ENCODE measurements at places on chromosomes 2 and 18.

- no peak for DNase-seq
Measured at GRCh38 chr18:32114293-32114942, 22.7 kb downstream of the RNF138 start.

GRCh38 chr2:151239624-151240023 lies 22.0 kb downstream of the RBM43 start:
- DNase-seq = no peak

- no peak for DNase-seq
Measured at GRCh38 chr2:168449419-168449818, 6.7 kb upstream of the CERS6 start.

DNA sequence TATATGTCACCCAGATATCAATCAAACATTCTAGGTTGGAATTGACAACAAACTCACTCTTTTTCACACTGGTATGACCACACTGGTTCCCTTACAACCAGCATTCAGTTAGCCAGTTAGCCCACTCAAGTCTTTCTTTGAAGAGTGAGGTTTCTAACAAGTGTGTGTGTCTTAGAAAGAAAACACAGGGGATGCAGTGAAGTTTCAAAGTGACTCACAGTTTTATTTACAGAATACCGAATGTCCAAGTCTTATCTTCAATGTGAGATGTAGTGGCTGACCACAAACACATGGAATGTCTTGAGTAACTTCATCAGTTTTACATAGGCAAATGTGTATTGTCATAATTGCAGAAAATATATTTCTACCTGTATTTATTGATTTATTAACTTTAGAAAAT lies 274.7 kb upstream of the HNMT start:
- no peak for DNase-seq

GRCh38 chr18:48345596-48345995 lies 63.6 kb downstream of the ZBTB7C start:
- peak; percentile 50 for DNase-seq

DNA sequence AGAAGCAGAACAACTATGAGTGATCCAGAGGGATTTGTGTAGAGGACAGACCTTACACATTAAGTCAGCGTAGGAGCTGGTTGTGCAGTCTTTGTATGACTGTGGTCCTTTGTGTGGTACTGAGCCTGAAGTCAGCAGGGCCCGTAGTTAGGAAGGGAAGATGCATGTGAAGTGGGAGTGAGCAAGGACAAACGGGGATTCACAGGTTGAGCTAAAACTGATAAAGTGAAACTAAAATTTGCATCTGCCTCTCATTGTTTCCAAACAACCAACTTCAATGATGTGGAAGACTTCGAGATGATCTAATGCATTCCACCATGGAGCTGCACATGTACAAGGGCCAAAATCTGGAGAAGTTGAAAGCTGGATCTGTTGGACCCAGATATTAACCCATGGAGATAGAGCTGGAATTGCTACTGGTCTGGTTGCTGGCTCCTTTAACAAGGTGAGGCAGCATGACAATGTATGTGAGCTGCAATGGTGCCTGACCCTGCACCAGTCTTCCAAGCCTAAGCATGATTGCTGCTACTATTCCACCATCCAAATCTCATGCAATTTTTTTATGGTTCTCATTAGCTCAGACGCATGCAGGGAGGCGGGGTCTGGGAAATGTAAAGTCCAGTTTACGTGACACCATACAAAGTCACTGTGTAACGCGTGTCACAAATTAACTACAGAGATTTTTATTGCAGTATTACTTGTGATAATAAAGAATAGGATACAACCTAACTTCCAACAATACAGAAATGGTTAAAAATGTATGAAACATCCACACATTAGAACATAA lies 12.1 kb upstream of the CYBRD1 start:
- DNase-seq = no peak

GRCh38 chr2:19787134-19787533 lies 114.6 kb downstream of the TTC32 start:
- peak; percentile 41 for DNase-seq

DNA sequence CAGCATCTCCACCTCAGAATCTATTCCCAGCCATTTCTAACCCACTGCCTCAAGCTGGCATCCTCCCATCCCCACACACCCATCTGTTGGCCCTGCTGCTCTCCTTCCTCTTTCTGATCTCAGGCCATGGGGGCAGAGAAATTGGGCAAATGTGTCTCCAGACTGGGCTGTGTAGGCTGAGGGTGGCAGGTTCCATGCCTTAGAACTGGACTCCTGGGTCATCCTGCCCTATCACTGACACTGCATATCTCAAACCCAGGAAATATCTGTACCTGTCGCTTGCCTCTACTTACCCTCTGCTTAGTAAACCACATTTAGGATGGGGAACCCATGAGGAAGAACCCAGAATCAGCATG lies 1.8 kb downstream of the WNT10A start:
- DNase-seq = no peak

DNA sequence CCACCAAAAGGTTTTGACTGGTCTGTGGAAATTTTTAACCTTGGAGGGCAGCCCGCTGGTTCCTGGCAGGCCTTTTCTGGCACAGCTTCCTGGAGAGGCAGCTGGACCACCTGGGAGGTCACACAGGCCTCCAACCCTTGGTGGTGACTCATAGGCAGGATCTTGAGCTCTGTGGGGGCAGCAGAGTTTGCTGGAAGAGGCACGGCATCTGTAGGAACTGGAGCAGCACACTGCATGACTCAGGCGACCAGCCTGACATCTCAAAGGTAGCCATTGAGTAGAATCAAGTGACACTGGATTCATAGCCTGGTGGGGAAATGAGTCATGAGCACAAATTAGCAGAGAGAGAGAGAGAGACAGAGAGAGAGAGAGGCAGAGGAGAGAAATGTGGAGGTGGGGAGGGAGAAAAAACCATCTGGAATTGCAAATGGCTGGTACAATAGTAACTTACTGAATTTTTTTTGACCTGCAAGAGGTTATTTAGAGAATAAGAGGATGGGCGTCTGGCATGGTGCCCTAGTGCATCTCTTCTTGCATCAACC lies 57.4 kb downstream of the TRPM8 start:
- DNase-seq = no peak

DNA sequence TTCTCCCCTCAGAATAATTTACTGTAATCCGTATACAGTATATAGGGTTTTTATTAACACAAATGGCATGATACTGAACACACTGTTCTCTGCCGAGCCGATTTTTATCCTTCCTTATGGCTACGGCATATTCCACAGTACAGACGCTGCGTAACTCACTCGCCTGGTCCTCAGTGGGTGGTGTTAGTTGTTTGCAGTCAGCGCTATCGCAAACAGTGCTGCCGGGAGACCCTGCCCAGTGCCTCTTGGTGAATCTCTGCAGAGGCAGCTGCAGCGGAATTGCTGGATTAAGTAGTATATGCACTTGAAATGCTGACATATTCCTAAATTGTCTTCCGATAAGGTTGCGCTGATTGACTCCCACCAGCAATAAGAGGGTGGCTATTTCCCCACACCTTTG lies 73.9 kb downstream of the MARCO start:
- DNase-seq = peak; percentile 18

GRCh38 chr18:2100694-2101213 lies 470.6 kb downstream of the METTL4 start:
- DNase-seq = no peak

GRCh38 chr2:150806336-150806735 lies 318.9 kb upstream of the RND3 start:
- DNase-seq = no peak

DNA sequence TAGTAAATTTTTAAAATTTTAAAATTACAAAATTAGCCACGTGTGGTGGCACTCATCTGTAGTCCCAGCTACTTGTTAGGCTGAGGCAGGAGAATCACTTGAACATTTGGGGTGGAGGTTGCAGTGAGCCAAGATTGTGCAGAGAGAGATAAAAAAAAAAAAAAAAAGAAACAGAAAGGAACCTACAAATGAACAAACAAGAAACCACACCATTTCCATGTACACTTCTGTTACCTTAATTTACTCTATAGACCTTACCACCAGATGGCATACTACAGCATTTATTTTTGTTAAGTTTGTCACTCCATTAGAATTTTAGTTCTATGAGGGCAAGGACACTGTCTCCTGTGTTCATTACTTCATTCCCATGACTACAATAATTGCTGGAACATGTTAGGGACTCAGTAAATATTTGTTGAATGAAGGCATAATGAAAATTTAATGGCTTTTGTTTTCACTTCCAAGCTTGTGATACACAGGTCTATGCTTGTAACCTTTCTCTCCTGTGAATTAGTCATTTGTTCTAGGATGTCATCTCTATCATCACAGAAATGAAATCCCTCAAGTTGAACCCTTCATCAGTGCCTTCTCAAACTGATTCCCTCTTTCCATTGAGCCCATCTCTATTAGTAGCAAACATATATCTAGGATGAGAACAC lies 76.0 kb downstream of the ARHGAP15 start:
- no peak for DNase-seq

DNA sequence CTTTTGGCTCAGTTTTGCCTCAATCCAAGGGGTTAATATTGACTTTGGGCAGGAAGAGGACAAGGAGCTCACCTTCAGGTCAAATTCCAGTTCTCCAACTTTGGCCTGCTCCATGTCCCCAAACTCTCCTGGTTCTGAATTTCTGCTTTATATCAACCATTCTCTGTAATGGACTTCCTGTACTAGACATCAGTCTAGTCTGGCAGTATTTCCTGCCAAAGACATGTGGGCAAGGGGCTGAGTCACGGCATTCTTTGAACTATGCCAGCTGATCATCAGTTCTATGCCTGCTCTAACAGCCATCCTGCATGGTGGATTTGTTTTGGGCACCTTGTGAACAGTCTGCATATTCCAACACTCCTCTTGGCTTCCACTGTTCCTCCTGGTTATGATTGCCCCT lies 199.4 kb downstream of the ZEB2 start:
- no peak for DNase-seq

- peak; percentile 1 for DNase-seq
Measured at GRCh38 chr2:185291035-185291647, 447.5 kb upstream of the FSIP2 start.

DNA sequence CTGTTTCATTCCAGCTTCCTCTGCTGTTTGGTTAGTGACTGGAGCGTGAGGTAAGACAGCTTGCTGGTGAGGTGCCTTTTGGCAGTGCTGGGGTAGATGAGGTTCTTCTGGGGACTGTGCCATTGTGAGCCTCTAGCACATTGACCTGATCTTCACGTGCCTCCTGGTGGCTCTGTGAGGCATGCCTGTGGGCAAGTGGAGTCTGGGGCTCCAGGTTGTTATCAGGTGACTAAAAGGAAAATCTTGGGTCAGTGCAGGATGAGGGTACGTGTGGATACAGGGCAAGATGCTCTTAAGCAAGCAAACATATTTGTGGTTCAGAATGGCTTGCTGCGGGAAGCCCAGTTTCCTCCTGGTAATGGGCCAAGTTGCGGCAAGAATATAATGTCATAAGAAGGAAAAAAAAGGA lies 75.4 kb downstream of the FHOD3 start:
- DNase-seq = no peak

- peak; percentile 42 for DNase-seq
Measured at GRCh38 chr18:54647176-54647575, 56.1 kb downstream of the DYNAP start.

GRCh38 chr2:216761133-216761532 lies 65.8 kb upstream of the IGFBP5 start:
- no peak for DNase-seq

DNA sequence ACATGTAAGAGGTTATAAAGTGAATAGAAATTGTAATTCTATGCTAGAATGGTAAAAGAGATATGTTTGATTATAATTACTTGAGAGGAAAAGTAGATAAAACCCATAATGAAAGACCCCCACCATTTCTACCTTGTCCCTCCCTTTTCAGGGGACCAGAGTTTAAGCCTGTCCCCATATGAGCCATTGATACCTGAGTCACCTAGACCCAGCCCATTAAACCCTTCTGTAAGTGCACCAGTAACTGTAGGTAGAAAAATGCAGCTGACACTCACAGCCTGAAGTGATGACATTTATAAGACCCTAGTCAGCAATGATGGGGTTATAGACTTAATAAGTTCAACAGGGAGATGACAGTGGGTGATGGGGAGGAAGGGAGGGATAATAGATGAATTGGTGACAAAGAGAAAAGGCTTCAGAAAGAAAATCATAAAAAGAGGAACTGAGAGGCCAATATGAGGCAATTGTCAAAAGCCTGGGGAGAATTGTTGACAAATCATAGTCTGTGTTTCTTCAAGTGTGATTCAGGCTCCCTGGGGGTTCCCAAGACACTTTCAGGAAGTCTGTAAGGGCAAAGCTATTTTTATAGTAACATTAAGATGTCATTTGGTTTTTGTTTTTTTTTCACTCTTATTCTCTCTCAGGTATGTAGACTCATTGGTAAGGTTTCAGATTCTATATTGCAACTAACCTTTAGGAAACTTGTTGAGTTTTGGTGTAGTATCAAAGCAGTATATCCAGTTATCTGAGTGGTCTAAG lies 544.2 kb downstream of the SATB2 start:
- DNase-seq = no peak

DNA sequence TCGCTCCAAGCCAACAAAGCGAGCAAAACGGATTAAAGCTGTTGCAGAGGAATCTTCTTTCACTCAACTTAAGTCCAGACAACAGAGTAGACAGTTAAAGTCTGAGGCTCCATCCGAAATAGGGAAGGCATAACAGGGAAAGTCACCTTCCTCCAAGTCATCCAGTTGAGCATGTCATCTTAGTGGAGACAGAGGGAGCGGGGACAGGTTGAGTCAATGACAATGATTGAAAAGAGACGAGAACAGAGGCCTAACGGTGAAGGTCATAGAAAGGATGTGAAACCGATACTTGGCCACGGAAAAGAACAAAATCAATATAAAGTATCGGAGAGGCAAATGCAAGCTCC lies 455 bp downstream of the C18orf32 start:
- DNase-seq = no peak

GRCh38 chr2:178197791-178198190 lies 3.5 kb downstream of the OSBPL6 start:
- no peak for DNase-seq

GRCh38 chr18:76592981-76593381 lies 97.9 kb upstream of the ZNF516 start:
- DNase-seq = peak; percentile 68

DNA sequence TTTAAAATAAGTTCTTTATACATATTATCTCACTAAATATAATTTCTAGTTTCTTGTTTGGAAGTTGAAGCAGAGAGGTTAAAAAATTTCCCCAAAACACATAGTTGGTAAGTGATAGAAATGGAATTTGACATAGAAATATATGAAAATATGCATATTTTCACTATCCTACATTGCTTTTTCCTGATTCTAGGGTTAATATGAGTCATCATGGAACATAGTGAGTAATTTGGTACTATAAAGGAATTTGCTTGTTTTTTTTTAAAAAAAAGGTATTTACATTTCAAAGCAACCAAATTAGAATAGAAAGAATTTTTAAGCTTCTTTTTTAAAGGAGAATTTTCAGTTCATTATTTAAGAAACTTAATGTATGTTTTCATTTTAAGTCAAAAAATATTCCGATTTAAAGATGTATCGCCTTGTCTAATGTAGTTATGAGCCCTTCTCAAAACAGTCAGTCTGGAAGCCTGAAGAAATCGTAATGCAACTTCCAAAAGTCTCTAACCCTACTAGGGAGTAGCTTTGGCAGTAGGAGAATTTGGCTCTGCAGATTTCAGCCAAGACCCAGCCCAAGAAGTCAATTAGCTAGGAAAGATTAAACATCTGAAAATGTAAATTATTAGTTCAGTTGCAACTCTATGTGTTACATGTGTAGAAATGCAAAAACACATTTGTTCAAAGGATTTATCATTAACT lies 147.3 kb downstream of the RDH14 start:
- no peak for DNase-seq

GRCh38 chr2:197211881-197212342 lies 98.7 kb downstream of the ANKRD44 start:
- no peak for DNase-seq
